ENCODE measurements at places on chromosomes 16 and 17.
A peak's percentile ranks its signal among the peaks of the same experiment; 100 is the strongest.

DNA sequence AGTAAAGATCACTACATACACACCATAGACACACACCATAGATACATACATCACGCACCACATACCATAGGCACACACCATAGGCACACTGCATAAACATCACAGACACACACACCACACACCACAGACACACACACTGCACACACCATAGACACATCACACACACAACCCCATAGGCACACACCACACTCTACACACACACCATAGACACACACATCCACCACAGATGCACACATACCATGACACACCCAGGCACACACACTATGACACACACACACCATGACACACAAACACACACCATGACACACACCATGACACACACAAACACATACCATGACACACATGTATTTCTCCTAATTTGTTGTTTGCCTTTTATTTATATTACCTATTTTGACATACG is 14.1 kb downstream of the TBC1D16 start:
- no peak for DNase-seq

- peak; percentile 45 for DNase-seq
Observed at GRCh38 chr17:28612936-28613872, 781 bp downstream of the RSKR start.

- no peak for DNase-seq
Observed at GRCh38 chr17:29078183-29079045, 35.5 kb downstream of the PIPOX start.

DNA sequence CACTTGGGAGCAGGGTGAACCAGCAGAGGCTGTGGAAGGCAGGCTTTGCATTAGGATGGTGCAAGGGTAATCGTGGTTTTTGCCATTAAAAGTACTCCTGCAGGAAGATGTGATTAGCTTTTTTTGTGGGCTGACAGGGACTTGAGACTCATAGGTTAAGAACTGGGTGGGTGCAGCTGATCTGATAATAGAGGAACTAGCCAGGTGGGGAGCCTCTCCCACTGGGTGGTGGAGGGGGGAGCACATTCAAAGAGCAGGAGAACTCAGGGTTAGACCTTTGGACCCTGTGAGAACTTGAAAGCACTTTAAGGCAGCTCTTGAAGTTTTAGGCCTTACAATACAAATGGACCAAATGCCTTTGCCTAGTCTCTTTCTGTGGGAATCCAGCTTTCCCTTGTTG is 32.4 kb downstream of the CCL4 start:
- no peak for DNase-seq

- DNase-seq, result peak; percentile 70
Observed at GRCh38 chr17:7932483-7932891, 481 bp downstream of the CNTROB start.

DNA sequence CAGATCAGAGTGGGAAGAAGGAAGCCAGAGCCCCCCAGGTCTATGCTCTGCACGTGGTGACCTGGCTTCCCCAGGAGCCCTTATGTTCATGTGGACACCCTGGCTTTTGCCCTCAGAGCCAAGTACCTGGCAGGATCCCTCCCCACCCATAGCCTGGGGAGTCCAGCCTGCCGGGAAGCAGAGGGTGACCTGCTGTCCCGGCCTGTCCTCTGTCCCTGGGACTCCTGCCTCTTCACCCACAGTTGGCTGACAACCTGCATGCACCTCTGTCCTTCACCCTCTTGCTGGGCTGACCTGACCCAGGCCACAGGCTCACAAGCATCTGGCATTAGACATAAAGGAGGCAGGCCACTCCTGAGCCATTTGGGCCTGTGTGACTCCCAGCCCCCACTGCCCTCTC is 60.2 kb downstream of the SMPD3 start:
- no peak for DNase-seq

DNA sequence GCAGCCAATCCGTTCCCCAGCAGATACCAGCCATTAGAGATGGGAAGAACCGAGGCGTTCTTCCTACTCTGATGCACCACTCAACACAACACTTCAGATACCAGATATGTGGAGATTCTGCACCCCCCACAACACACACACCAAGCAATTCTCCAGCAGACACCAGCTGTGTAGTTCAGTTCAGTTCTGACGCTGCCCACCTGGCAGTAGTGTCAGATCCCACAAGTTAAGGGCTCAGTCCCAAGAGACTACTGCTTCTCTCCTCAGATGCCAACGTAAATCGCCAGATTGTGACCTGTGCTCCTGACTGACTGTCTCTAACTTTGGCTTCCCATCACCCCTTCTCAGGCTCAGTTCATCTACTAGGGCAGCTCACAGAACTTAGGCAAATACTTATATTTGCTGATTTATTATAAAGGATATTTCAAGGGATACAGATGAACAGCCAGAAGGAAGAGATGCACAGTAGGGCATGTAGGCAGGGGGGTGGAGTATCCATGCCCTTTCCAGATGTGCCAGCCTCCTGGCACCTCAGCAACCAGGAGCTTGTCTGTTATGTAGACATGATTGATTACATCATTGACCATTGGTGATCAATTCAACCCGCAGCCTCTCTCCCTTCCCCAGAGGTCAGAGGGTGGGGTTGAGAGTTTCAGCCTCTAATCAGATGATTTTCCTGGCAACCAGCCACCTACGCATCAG is 110.6 kb downstream of the PRKCA start:
- DNase-seq, result no peak

GRCh38 chr17:82408288-82408937 is 9.7 kb upstream of the HEXD start:
- no peak for DNase-seq

- DNase-seq, result no peak
Observed at GRCh38 chr17:62045517-62045916, 19.6 kb downstream of the MED13 start.

DNA sequence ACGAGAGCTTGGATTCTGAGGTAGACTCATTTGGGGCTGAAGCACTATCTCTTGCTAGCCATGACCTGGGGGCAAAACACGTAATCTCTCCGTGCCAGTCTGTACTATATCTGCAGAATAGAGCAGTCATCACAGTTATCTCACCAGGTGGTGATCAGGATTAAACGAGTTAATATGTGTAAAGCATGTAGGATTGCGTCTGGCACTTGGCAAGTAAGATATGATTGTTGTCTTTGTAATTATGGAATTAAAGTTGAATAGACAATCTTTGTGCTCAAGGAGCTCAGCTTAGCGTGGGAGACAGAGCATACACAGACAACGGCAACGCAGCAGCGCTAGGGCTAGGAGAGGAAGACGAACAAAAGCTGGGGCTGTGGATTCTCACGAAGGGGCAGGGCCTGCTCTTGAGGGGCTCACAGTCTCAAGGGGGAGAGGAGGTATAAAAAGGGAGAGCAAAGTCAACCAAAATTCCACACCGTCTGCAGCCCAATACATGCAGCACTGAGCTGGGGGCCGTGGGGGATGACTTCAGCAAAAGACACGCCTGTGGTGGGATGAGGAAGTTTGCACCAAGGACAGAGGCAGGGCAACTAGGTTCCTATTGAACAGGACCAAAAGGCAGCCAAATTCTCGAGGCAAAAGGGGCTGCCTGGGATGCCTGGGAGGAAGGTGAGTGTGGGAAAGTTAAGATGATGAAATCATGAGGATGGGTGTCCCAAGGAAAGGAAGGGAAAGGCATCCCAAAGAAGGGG is 68.6 kb downstream of the SDK2 start:
- DNase-seq, result no peak

DNA sequence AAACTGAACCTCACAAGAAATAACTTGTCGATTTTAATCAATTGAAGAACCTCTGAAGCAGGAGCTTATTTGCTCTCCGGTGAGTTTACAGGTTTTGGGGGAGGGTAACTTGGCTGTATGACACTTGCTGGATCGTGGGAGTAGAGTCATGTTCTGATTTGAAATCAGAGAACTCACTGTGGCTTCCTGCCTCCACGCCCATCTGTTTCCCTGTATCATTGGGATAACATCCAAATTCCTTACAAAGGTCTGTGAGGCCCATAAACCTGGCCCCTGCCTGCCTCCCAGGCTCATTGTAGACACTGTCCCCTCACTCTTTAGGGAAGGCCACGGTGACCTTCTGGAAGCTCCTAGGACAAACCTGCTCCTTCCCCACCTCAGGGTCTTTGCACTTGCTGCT is 48.3 kb downstream of the C17orf67 start:
- DNase-seq, result no peak

GRCh38 chr17:67559381-67559966 is 158.3 kb upstream of the NOL11 start:
- no peak for DNase-seq

GRCh38 chr17:863880-864279 is 81.7 kb downstream of the MRM3 start:
- DNase-seq, result no peak

- DNase-seq, result peak; percentile 82
Observed at GRCh38 chr16:24983561-24983960, 31.6 kb downstream of the ARHGAP17 start.

- DNase-seq, result peak; percentile 96
Observed at GRCh38 chr17:68378268-68379176, 78.8 kb downstream of the WIPI1 start.

GRCh38 chr17:63855185-63855584 is 12.7 kb upstream of the SMARCD2 start:
- DNase-seq, result no peak

- no peak for DNase-seq
Observed at GRCh38 chr17:7846063-7846735, 8.7 kb upstream of the TMEM88 start.

DNA sequence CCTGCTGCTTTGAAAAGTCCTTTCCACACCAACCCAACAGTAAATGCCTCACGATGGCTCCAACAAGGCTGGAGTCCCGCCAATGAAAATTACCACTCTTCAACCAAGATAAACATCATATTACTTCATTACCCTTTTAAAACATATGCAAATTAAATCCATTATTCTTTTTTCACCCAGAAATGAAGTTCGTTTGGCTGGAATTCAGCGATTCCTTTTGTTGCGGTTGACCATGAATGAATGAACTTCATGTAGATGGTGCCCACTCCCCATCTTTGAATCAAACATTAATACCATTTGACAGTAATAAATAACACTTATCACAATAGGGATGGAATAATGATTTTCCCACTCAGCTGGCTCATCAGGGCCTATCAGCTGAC is 211.5 kb upstream of the TOX3 start:
- DNase-seq, result no peak

- DNase-seq, result peak; percentile 33
Observed at GRCh38 chr17:50798424-50799288, 31.3 kb upstream of the ANKRD40CL start.

DNA sequence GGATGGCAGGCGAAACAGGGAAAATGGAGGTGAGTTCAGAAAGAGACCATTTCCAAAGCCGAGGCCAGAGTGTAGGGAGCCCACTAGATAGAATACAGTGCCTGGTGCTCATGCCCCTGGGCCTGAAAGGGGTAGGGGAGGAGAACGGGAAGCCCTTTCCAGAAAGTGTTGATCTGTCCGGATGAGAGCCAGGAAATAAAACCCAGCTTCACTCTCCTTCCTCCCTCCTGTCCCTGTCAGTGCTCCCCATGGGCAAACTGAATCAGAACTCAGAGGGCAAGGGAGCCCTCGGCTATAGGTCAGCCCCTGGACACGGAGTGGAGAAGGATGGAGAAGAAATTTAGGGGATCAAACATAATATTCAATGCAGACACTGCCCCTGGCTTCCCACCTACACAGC is 57.7 kb upstream of the RPL38 start:
- DNase-seq, result no peak

GRCh38 chr17:36088670-36089338 is 1.1 kb downstream of the CCL3 start:
- DNase-seq, result no peak

DNA sequence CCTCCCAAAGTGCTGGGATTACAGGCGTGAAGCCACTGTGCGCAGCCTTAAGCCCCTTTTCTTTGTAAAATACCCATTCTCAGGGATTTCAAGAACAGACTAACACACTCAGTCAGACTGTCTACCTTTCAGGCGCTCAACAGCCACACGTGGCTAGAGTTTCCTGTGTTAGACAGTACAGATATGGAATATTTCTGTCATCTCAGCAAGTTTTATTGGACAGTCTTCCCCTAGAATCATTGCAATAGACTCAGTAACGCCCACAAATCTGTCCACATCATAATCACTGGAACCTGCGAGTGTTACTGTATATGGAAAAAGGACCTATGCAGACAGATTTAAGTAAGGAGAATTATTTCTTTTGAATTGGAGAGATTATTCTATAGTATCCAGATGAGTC is 160.5 kb downstream of the RBFOX1 start:
- no peak for DNase-seq

- peak; percentile 45 for DNase-seq
Observed at GRCh38 chr17:6494239-6494941, 50.1 kb downstream of the PIMREG start.

- DNase-seq, result no peak
Observed at GRCh38 chr16:14658063-14658462, 25.3 kb downstream of the BFAR start.

DNA sequence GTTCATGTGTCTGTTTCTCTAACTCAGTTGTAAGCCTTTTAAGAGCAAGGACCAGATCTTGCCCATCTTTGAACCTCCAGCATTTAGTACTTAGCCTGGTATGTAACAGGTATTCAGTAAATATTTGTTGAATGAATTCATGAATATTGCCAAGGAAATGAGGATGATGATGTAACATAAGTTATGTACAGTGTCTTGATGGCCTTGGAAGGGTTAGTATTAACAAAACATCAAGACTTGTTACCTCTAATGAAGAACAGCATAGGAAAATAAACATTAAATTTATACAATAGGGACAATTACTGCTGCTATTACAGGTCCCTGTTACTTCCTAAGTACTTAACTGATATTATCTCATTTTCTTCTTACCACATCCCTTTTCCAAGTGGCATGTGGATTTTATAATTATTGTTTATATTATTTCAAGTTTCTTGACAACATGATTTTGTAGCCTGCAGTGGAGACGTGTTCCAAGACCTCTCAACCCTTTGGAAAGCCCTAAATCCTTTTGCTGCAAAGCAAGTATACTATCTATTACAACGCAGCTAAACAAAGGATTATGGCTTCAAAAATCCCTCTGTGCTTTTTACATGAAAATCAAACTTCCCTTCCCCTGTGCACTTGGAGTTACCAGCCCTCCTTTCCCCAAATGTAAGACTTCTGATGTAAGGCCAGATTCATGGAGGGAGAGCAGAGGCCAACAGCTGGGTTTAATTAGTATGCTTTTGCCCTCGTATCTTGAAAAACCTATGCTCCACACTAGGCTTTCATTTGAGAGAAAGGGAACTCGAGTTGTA is 77.4 kb upstream of the SMIM36 start:
- DNase-seq, result peak; percentile 66

DNA sequence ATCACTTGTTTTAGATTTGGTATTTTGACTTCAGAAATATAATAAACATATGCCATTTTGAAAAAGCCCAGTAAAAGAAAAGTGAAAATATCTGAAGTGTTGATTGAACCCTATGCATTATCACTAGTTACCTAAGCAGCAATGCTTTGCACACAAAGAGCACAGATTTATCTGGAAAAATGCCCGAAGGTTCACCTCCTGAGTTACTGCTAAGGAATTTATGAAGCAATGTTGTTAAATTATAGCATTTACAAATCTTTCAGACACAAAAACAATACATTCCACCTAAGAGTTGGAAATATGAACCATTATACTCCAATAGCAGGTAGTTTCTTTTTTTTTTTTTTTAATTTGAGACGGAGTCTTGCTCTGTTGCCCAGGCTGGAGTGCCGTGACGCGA is 38.9 kb upstream of the GHDC start:
- no peak for DNase-seq

GRCh38 chr17:76369804-76370203 is 14.6 kb upstream of the SPHK1 start:
- DNase-seq, result peak; percentile 41

- no peak for DNase-seq
Observed at GRCh38 chr17:19641687-19642372, 6.7 kb upstream of the ALDH3A2 start.

GRCh38 chr17:60416368-60416925 is 5.8 kb upstream of the CHCT1 start:
- DNase-seq, result peak; percentile 51

Data from muscle of leg (tissue), 16 donors.